ENCODE measurements at places on chromosomes 5 and 9.

DNA sequence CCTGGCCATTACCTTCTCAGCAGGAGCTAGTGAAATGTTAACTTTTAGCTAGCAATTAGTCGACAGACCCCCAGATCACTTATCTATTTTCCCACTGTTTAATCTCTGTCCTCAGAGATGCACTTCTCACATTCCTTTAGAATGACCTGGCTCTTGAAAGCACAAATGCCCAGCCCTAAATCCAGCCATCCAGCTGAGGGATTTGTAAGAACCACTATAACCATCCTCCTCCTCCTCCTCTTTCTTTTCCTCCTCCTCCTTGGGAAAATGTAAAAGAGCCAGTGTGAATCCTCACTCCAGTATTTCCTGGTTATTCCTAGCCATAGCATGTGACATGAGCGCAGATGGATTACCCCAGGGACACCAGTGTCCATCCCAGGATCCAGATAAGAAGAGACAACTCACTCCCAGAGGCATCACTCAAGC lies 124.3 kb downstream of the ENC1 start:
- DNase-seq = no peak

DNA sequence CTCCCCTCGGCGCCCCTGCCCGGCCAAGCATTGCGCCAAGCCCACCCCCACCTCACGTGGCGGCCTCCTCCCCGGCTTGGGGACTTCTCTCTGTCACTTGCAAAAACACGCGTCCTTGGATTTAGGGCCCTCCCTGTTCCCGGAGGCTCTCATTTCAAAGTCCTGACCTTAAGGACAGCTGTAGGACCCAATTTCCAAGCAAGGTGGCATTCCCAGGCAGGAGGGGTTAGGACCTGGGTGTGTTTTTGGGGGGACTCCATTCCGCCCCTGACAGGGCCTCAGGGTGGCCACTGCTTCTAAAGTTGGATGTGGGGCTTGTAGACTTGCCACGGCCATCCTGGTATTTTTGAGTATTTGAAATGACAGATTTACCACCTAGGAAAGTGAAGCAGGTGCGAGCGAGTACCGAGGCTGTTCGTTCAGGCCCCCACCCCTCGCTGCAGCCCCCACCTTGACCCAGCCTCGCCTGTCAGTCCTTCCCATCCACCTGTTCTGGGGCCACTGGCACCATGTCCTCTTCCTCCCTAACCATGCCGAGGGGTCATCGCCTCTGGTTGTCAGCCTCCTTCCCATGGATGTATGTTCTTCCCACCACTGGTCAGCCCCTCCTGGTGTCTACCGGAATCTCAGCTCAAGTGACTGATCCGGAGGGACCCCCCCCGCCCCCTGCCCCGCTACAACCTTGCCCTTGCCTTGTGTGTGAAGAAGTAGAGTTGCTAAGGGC lies 52.4 kb downstream of the MRPL36 start:
- no peak for DNase-seq

GRCh38 chr9:125556046-125556721 lies 150.8 kb downstream of the MAPKAP1 start:
- no peak for DNase-seq

DNA sequence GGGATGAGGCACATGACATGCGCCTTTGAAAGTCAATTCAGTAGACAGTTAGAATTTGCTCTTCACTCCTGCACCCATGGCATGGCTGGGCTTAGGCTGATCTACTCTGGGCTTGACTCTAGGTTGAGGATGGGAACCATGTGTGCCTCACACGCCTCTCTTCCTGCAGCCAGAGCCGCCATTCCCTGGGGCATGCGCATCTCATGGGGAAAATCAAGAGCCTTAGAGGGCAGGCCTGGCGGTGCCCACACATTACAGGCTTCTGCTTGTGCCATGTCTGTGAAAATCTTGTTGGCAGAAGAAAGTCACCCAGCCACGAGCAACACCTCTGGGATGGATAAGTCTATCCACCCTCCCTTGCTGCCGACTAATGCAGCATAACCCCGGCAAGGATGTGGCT lies 808.5 kb downstream of the CDH9 start:
- DNase-seq = no peak

GRCh38 chr9:129401623-129402370 lies 219.1 kb downstream of the C9orf50 start:
- no peak for DNase-seq

Data from neuronal stem cell (in vitro differentiated cells).